ENCODE measurements at places on chromosomes 5 and 9.

- no peak for DNase-seq
Measured at GRCh38 chr9:101579711-101580545, 14.8 kb downstream of the PPP3R2 start.

DNA sequence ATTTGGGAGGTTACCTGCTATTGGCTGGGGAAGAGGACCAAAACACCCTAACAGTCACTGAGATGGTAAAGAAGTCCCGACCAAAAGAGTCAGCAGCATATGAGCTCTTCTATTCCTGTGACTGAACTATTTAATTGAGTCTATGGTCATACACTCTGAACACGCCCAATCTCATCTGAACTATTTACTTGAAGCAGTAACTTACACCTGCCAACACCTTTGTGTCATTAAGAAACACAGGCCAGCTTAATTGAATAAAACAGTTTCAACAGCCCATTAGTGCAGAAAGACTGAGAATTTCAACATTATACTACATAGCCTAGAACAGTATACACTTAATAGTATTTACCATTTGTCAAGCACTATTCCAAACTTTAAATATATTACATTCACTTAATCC is 47.8 kb downstream of the NR6A1 start:
- DNase-seq: no peak

- DNase-seq: no peak
Measured at GRCh38 chr5:112977440-112977861, 853 bp downstream of the DCP2 start.

DNA sequence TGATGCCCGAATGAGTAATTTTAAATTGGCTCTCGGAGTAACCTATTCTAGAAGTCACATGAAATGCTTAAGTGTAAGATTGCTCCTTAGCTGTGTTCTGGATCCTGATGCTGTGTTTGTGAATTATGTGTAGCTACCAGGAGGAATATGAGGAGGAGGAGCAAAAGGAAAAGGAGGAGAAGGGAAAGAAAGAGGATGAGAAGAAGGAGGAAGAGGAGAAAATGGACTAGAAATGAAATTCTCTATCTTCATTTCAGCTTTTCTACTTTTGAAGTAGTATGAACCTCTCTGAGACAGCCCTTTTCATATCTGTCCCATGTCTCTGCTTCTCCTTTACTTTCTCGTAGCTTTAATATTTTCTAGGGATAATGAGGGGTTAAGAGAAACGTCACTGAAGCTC is 119.4 kb upstream of the ACTBL2 start:
- no peak for DNase-seq

DNA sequence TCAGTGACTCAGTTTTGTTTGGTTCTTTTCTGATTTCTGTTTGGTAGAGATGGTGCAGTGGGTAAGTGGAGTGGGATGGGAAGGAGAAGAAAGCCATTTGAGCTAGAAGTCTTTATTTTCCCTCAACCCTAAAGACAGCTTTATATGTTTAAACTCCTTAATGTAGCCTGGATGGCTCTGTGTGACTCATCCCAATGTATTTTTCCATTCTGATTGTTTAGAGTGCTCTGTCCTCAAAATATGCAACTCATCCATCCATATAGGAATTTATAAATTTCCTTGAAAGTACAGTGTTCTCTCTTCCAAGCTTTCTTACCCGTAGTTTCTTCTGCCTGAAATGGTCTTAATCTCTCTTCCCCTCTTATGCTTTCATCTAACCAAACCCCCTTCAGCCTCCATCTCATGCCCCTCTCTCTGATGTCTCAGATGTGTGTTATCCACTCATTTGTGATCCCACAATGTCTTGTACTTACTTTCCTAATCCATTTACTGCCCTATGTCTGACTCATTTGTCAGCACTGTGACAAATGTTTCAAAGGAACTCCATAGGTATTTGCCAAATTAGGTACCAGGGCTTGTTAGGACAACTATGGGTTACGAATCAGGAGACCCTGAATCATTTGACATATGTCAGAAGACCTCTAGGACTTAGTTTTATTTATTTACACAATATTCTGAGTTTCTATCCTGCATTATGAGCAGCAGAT is 217.5 kb upstream of the SGCD start:
- no peak for DNase-seq

- no peak for DNase-seq
Measured at GRCh38 chr5:61916621-61917620, 389.1 kb upstream of the KIF2A start.
